Stimulated activated CD4-positive, alpha-beta T cell treated with anti-CD3 and anti-CD28 coated beads, Interleukin-12 subunit alpha, Interleukin-12 subunit beta, amount 100 ng/mL, for 4 hours (primary cell): ENCODE measurements at places on chromosomes 12 and 14.

- DNase-seq: no peak
Observed at GRCh38 chr14:93099196-93099595, 16.5 kb downstream of the ITPK1 start.

GRCh38 chr14:66041582-66041981 lies 444.6 kb upstream of the CCDC196 start:
- DNase-seq: no peak

DNA sequence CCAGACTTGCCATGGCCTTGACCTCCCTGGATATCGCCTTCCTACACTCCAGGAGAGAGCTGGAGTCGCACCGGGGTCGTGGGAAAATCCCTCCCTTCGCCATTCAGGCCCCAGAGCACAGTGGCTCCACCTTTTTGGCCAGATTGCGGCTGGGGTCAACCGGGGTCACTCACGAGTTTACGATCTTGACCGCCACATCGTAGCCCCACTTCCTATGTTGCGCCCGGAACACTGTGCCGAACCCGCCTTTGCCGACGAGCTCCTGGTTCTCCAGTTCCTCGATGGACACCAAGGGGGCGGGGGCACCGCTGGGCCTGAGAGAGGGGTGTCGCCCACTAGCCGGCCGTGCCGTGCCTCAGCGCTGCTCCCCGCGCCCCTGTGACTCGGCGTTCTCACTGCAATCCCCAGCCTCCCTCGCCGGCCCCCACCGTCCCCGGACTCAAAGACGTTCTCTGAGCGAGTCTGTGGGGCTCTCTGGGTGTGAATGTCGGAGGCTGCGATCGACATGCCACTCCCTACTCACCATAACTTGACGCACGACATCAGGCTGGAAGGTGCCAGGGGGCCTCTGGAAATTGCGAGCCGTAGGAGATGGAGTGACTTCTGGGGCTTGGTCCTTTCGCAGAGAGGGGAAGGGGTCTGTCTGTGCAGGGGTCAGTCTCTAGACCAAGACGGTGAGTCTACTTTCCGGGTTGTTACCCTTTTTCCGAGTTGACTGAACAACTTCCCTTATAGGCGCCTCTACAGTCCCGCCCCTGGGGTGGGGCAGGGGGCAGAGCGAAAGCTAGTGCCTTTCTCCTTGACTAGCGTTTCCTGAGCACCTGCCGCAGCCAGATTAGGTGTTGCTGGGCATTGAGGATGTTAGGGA lies at the start of gene RIPK3:
TSS of gene RIPK3 (minus strand) at position 708 of the 868 bp plus-strand sequence. CDS start at position 543, 165 bp downstream.
- DNase-seq: peak; percentile 66

GRCh38 chr12:119682639-119683252 lies 14.8 kb downstream of the PRKAB1 start:
- DNase-seq: no peak

DNA sequence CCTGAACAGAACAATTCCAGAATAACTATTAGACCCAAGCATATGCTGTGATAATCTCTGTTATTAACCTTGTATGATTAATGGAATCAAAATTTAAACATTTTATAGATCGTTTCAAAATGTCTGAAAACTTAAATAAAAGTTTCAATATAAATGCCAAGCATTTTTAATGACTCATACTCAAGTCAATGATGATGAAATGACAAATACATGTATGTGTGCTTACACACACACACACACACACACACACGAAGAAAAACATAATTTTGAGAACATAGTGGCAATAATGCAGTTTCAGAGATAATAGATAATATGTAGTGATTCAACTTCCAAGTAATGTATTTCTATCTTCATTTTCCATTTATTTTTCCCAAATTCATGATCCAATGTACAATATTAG lies 384.9 kb upstream of the FOXG1 start:
- no peak for DNase-seq

GRCh38 chr14:89320381-89321000 lies 96.5 kb downstream of the FOXN3 start:
- DNase-seq: no peak

GRCh38 chr14:67749341-67750084 lies 47.8 kb downstream of the RDH12 start:
- DNase-seq: no peak

- DNase-seq: no peak
Observed at GRCh38 chr12:97754306-97754705, 291.7 kb downstream of the RMST start.

GRCh38 chr12:114245555-114245954 lies 160.4 kb downstream of the TBX5 start:
- DNase-seq: no peak

GRCh38 chr12:58537278-58537677 lies 383.0 kb downstream of the LRIG3 start:
- DNase-seq: no peak

GRCh38 chr12:108832730-108833354 lies 24.5 kb downstream of the SSH1 start:
- no peak for DNase-seq

DNA sequence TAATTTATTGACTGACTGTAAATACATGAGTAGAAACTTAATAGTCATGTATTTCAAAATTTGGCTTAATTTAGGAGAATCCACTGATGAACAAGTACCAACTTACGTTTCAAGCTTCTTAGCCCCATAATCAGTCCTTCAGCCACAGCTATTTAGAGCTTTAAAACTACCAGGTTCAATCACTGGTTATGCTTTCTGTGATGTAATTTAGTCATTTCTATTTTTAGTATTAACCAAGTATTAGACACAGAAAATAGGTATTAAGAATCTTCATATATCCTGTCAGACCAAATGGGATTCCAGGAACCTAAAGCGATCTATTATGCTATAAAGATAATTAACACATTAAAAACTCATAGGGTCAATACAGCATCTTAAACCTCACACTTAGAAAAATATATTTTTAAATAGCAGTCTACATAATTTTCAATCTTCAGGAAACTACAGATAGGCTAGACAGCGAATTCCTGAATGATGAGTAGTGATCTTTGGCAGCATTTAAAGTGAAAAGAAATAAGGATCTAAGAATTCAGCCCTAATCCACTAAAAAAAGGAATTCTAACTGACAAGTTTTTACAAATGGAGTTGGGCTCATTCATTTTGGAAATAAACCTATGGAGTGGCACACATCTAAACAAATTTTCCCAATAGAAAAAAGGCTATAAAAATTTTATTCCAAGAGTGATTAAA lies 51.5 kb downstream of the ZC3H14 start:
- no peak for DNase-seq

DNA sequence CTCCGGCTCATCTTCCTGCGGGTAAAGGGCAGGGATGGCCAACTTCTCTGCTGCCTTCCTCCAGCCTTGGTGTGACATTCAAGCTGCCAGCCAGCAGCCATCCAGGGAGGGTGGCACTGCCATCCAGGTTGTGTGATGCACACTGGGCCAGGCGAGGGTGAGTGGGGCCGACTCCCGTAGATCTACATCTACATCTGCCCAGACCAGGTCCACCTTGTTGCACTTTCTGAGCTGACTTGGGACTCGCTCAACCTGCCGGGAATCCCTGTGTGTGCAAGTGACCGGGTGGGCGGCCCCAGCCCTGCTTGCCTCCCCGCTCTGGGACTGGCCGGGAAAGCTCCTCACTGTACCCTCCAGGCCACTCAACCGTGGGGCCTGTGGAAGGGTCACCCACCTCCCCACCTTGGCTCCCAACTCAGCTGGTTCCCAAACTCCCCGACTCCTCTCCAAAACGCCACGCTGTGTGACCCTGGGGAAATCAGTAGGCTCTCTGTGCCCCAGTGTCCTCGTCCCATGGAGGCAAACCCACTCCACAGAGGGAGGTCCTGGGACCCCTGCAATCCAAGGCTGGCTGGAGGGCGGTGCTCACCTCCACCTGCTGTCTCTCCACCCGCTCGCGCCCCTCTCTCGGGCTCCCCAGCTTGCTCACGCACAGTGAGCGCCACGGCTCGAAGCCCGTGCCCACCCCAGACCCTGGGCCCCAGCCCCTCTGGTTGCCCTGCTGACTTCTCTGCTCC lies 14.7 kb downstream of the JAG2 start:
- no peak for DNase-seq

DNA sequence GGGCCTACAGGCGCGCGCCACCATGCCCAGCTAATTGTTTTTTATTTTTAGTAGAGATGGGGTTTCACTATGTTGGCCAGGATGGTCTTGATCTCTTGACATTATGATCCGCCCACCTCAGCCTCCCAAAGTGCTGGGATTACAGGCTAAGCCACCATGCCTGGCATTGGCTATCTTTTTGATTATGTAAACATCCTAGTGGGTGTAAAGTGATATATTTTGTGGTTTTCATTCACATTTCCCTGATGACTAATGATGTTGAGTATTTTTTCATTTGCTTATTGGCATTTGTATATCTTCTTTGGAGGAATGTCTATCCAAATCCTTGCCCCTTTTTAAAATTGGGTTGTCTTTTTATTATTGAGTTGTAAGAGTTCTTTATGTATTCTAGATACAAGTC lies 16.3 kb downstream of the CREBL2 start:
- DNase-seq: no peak

- DNase-seq: no peak
Observed at GRCh38 chr12:53740130-53740491, 11.7 kb downstream of the CISTR start.

DNA sequence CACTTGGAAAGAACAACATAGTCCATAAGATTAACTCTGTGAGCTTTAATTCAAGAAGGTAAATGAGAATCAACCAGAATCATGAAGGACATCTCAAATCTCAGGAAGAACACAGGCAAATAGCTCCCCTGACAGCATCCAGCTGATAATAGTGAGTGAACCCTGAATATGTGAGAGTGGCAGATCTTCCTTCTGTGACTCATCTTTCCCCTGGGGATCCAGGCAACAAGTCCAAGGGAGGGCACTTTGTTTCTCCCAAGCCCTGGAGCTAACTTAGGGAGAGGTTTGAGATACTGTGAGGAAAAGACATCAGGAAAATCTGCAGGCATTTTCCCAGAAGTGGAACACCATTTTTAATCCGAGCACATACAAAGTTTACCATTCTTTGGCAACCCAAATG lies 763.9 kb upstream of the MGAT4C start:
- no peak for DNase-seq

DNA sequence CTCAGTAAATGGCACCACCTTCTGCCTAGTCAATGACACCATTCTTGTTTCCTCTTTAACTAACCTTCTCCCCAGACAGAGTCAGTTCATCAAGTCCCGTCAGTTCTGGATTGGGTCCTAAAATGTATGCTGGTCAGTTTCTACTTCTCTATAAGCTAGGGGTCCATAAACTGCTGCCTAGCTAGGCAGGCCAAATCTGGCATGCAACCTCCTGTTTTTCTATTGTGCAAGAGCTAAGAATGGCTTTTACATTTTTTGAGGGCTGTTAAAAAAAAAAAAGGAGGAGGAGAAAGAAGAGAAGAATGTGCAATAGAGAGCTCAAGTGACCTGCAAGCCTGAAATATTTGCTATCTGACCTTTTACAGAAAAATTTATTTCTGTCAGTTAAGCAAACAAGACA lies 6.4 kb upstream of the TMED10 start:
- no peak for DNase-seq

DNA sequence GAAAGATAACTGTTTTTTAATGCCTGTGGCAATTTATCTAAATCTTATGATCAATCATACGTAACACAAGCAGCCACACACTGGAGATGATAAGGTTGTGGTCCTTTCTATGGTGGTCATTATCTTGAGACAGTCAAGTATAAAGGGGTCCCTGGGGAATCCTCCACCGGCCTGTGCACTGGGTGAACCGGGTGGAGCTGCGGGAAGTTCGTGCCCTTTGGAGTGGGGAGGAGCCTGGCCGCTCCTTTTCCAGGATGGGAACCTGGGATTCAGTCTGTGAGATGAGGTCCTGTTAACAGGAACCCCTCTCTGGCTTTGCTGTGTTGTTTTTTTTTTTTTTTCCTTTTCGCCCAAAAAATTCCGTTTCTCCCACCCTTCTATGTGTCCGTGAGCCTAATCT lies 167.5 kb upstream of the RPL10L start:
- DNase-seq: no peak

DNA sequence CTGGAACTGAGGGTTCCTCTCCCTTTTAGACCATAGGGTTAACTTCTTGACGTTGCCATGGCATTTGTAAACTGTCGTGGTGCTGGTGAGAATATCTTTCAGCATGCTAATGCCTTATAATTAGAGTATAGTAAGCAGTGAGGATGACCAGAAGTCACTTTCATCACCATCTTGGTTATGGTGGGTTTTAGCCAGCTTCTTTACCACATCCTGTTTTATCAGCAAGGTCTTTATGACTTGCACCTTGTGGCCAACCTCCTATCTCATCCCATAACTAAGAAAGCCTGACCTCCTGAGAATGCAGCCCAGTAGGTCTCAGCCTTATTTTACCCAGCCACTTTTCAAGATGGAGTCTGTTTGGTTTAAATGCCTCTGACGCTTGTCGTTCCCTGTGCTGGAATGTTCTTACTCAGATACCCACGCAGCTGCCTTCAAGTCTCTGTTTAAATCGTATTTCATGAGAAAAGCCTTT lies 44.2 kb downstream of the BBS10 start:
- no peak for DNase-seq

GRCh38 chr14:104114421-104115130 lies 23.8 kb upstream of the KIF26A start:
- DNase-seq: no peak

DNA sequence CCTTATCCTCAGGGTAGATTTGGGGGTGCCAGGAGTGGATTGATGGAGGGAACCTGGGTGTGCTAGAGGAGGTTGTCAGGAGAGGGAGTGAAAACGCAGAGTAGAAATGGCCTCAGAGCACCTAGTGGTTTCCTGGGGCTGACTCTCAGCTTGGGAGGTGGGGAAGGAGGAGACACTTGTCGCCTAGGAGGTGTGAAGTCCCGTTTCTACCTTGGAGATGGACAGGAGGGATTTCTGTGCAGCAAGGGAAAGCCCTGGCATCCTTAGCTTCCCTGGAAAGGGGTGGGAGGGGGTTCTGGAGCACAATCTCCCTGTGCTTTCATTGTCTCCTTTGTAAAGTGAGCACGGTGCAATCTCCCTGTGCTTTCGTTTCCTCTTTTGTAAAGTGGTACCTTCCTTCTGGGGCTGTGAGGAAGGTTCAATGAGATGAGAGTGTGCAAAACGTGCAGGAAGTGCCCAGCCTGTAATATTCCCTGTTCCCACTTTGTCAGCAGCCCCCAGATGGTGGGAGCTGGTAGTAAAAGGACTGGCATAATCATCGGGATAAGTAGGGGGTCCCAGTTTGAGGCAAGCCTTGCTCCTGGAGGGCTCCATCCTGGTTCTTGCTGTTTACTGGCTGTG lies 1.6 kb downstream of the OAS3 start:
- no peak for DNase-seq

- no peak for DNase-seq
Observed at GRCh38 chr12:16331998-16332397, 15.4 kb upstream of the MGST1 start.

- DNase-seq: no peak
Observed at GRCh38 chr12:52353766-52354165, 13.5 kb downstream of the KRT85 start.

- DNase-seq: no peak
Observed at GRCh38 chr12:55745361-55746173, 2.6 kb downstream of the GDF11 start.

- DNase-seq: no peak
Observed at GRCh38 chr14:66442953-66443571, 43.1 kb upstream of the CCDC196 start.

GRCh38 chr12:24297516-24297915 lies 348.0 kb upstream of the SOX5 start:
- no peak for DNase-seq
